ENCODE measurements at places on chromosomes 3 and 15. TPM values are rescaled to one million over a fixed set of nuclear protein-coding genes. Genes with fewer than 3 reads are reported as not detected.

DNA sequence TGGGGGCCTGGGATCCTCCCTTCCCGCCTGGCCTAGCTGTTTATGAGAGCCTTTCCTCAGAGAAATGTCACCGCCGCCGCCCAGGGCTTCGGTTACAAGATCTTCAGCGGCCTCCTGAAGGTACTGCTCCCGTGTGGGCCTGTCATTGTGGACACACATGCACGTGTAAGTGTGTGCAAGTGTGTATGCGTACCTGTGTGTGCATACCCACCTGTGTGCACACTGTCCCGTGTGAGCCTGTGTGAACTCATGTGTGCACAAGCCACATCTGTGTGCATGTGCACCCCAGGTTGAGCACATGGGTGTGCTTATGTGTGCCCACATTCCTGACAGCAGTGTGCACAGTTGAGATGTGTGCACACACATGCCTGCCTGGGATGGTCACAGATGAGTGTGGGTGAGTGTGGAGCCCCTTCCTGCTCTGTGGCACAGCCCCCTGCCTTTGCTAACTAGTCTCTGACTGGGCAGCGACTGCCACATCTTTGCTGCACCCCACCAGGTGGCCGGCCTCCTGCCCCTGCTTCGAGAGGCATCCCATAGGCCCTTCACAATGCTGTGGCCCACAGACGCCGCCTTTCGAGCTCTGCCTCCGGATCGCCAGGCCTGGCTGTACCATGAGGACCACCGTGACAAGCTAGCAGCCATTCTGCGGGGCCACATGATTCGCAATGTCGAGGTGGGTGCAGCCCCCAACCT lies 14.1 kb downstream of the NT5DC2 start:
- H3K4me1 ChIP-seq, result peaks cover 10% of the 10 kb centered on the region
- H3K27ac ChIP-seq, result no peak overlapping the region
- no peak for DNase-seq
- H3K36me3 ChIP-seq, result peaks cover 6% of the 10 kb centered on the region
- H3K27me3 ChIP-seq, result no peaks in the 10 kb centered on the region

DNA sequence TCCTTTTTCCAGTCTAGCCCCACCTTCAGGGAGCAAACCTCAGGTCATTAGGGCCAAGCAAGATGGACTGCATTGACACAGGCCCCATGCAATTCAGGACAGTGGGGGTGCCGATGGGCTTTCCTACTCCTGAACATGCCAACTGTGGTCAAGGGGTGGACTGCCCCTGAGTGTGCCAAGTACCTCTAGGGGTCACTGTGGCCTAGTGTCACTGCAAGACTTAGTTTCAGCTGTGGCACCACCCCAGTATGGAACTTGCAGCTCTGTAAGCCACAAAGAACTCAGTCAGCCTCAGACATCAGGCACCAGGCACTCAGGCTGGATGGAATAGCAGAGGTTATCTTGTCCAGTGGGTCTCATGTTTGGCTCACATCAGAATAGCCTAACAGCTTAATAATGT lies 32.3 kb downstream of the EXOG start:
- DNase-seq, result no peak
- H3K4me3 ChIP-seq, result no peak overlapping the region
- no peaks in the 10 kb centered on the region for H3K27me3 ChIP-seq
- H3K4me1 ChIP-seq, result peaks cover 1% of the 10 kb centered on the region
- H3K36me3 ChIP-seq, result peaks cover 7% of the 10 kb centered on the region

- peaks cover 15% of the 10 kb centered on the region for H3K4me1 ChIP-seq
- DNase-seq, result no peak
- no peak overlapping the region for H3K4me3 ChIP-seq
- H3K27me3 ChIP-seq, result no peaks in the 10 kb centered on the region
- no peaks in the 10 kb centered on the region for H3K36me3 ChIP-seq
Measured at GRCh38 chr15:92035961-92036360, 182.5 kb downstream of the SLCO3A1 start.

The TNFSF10 gene
- 107 TPM for total RNA-seq

- DNase-seq, result no peak
- peaks cover 54% of the 10 kb centered on the region for H3K36me3 ChIP-seq
- H3K4me1 ChIP-seq, result no peaks in the 10 kb centered on the region
- H3K27me3 ChIP-seq, result no peaks in the 10 kb centered on the region
- H3K4me3 ChIP-seq, result no peak overlapping the region
- H3K27ac ChIP-seq, result no peak overlapping the region
Measured at GRCh38 chr3:42638339-42638842, 15.1 kb upstream of the ZBTB47 start.

The APOD gene
- 15.6 TPM for total RNA-seq

DNA sequence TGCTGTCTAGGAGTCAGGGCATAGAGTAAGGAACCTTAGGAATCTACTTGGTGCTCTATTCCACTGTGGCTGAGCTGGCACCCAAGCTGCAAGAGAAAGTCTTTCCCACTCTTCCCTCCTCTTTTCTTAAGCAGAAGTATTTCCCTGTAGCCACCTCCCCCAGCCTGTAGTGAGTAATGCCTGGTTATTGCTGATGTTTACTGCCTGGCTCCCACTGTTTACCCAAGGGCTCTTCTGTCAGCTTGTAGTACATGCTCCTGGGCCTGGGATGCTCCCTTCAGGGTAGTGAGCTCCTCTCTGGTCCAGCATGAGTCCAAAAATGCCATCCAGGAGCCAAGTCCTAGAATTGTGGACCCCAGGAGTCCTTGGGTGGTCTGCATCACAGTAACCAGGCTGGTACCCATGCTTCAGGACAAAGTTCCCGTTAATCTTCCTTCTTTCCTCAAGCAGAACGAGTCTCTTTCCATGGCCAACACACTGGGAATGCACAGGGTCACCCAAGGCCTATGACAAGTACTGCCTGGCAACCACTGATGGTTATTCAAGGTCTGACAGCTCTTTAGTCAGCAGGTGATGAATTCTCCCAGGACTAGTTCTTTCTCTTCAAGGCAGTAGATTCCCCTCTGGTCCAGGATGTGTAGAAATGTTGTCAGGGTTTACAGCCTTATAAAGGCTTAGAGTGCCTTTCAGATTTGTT lies 17.6 kb downstream of the GALK2 start:
- H3K4me1 ChIP-seq, result no peaks in the 10 kb centered on the region
- no peak overlapping the region for H3K4me3 ChIP-seq
- no peaks in the 10 kb centered on the region for H3K27me3 ChIP-seq
- DNase-seq, result no peak
- peaks cover 1% of the 10 kb centered on the region for H3K36me3 ChIP-seq
- no peak overlapping the region for H3K27ac ChIP-seq

DNA sequence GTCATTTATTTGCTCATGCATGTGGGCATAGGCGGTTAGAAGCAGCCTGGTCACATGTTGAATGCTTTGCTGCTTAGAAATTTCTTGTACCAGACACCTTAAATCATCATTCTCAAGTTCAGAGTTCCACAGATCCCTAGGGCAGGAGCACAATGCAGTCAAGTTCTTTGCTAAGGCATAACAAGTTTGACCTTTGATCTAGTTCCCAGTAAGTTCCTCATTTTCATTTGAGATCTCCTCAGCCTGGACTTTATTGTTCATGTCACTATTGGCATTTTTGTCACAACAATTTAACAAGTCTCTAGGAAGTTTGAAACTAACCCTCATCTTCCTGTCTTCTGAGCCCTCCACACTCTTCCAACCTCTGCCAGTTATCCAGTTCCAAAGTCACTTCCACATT lies 22.8 kb downstream of the HGD start:
- no peak overlapping the region for H3K4me3 ChIP-seq
- no peak for DNase-seq
- no peaks in the 10 kb centered on the region for H3K4me1 ChIP-seq
- H3K27ac ChIP-seq, result no peak overlapping the region
- no peaks in the 10 kb centered on the region for H3K36me3 ChIP-seq
- H3K27me3 ChIP-seq, result no peaks in the 10 kb centered on the region

The MAP3K13 gene
- 74.8 TPM for total RNA-seq

DNA sequence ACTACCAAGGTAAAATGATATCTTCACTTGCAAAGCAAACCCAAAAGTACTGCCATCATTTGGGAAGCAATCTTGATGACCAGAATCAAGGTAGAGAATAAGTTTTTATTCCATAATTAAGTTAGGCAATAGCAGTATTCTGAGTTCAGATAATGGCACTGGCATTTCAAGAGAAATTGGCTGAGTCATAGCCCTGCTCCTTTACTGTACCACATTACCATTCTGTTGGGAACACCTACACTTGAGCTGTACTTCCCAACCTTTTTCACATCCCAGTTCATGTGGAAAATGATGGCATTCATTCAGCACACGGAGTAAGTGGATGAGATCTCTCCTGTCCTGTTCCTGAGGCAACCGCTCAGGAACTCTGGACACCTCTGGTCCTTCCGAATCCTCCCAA lies 311.6 kb upstream of the TPRG1 start:
- H3K27ac ChIP-seq, result no peak overlapping the region
- DNase-seq, result no peak
- H3K4me3 ChIP-seq, result no peak overlapping the region
- H3K36me3 ChIP-seq, result no peaks in the 10 kb centered on the region

DNA sequence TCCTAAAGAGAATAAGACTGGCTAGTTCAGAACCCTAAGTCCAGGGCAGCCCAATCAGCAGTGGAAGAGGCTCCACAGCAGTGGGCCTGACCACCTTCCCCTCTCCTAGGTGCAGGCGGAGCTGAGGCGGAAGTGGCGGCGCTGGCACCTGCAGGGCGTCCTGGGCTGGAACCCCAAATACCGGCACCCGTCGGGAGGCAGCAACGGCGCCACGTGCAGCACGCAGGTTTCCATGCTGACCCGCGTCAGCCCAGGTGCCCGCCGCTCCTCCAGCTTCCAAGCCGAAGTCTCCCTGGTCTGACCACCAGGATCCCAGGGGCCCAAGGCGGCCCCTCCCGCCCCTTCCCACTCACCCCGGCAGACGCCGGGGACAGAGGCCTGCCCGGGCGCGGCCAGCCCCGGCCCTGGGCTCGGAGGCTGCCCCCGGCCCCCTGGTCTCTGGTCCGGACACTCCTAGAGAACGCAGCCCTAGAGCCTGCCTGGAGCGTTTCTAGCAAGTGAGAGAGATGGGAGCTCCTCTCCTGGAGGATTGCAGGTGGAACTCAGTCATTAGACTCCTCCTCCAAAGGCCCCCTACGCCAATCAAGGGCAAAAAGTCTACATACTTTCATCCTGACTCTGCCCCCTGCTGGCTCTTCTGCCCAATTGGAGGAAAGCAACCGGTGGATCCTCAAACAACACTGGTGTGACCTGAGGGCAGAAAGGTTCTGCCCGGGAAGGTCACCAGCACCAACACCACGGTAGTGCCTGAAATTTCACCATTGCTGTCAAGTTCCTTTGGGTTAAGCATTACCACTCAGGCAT lies 33.7 kb downstream of the VIPR1 start:
- H3K4me1 ChIP-seq, result no peaks in the 10 kb centered on the region
- H3K36me3 ChIP-seq, result no peaks in the 10 kb centered on the region
- H3K4me3 ChIP-seq, result no peak overlapping the region
- H3K27ac ChIP-seq, result no peak overlapping the region

The SLC38A3 gene
- 4.3 TPM for total RNA-seq

- no peak for DNase-seq
- no peak overlapping the region for H3K4me3 ChIP-seq
- H3K27me3 ChIP-seq, result no peaks in the 10 kb centered on the region
- no peaks in the 10 kb centered on the region for H3K4me1 ChIP-seq
- no peaks in the 10 kb centered on the region for H3K36me3 ChIP-seq
Measured at GRCh38 chr15:65970937-65971740, 101.8 kb downstream of the RAB11A start.

DNA sequence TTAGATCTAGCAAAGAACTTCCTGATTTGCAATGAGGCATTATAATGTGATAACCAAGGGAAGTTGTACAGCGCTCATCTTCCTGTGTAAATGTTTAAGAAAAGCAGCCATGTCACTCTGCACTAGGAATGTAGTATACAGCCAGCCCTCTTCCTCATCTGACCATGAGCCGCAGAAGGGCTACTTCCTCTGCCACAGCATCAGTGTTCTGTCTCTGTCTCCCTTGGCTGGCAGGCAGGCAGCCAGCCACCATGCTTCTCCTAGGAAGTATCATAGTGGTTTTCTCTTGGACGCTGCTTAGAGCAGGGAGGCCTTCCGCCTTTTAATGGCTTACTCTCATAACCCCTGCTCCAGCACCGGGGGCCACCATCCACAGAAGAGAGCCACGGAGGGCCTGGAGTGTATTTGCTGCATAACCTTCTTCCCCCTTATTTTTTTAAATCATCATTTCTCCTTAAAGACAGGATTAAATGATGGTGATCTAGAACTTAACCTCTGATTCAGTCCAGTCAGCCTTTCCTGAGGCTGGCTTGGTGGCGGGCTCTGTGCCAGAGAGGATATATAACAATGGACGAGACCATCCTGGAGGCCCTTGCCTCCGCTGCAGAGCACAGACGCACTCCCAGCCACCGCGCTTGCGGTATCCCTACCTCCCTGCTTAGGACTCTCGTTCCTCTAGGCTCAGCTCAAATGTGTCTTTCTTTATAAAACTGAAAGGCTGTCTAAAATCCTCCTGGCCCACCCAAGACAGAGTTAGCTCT lies 57.3 kb upstream of the PLXNA1 start:
- peak; percentile 48 for DNase-seq
- no peaks in the 10 kb centered on the region for H3K36me3 ChIP-seq
- peaks cover 11% of the 10 kb centered on the region for H3K4me1 ChIP-seq
- no peak overlapping the region for H3K4me3 ChIP-seq
- H3K27ac ChIP-seq, result peak overlapping the region; percentile 73

- H3K4me3 ChIP-seq, result no peak overlapping the region
- DNase-seq, result no peak
- H3K27ac ChIP-seq, result no peak overlapping the region
- H3K36me3 ChIP-seq, result no peaks in the 10 kb centered on the region
- H3K4me1 ChIP-seq, result no peaks in the 10 kb centered on the region
Measured at GRCh38 chr3:112858410-112859069, 11.9 kb upstream of the CD200R1L start.

- no peaks in the 10 kb centered on the region for H3K36me3 ChIP-seq
- H3K27ac ChIP-seq, result no peak overlapping the region
- no peak overlapping the region for H3K4me3 ChIP-seq
- peak; percentile 66 for DNase-seq
Measured at GRCh38 chr3:154886437-154886836, 193.7 kb upstream of the MME start.

- peak; percentile 91 for DNase-seq
- no peaks in the 10 kb centered on the region for H3K36me3 ChIP-seq
- no peak overlapping the region for H3K27ac ChIP-seq
- H3K4me3 ChIP-seq, result no peak overlapping the region
Measured at GRCh38 chr3:58177747-58178527, 32.8 kb downstream of the DNASE1L3 start.

Measured in lung (tissue), 17 donors.